ENCODE measurements at places on chromosomes 2 and 18. TPM values are rescaled to one million over a fixed set of nuclear protein-coding genes. Genes with fewer than 3 reads are reported as not detected.
A peak's percentile ranks its signal among the peaks of the same experiment; 100 is the strongest.

GRCh38 chr2:59744436-59744835 is 809.0 kb downstream of the BCL11A start:
- no peaks in the 10 kb centered on the region for H3K4me1 ChIP-seq
- no peaks in the 10 kb centered on the region for H3K36me3 ChIP-seq
- no peak overlapping the region for H3K4me3 ChIP-seq
- no peaks in the 10 kb centered on the region for H3K27me3 ChIP-seq
- no peak overlapping the region for H3K27ac ChIP-seq
- DNase-seq: no peak

Gene NOL4
- 18.5 TPM for total RNA-seq

Gene KCNK3
- not detected for total RNA-seq

Gene UGT1A10
- 0.11 TPM for total RNA-seq

DNA sequence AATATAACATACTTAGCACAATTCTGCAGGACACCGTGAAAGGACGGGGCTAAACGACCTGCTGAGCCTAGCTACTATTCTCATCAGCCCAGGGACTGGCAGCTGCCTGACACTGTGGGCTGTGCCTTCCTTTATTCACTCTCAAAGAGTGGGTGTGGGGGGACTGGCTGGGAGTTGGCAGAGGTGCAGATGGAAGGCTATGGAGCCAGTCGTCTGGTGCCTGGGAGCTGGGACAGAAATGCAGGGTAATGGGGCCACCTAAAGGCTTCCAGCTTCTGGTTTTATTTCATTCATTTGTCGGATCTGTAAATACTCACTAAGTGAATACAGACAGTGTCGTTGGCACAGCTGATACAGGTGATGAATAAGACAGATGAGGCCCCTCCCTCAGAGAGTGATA is 56.0 kb upstream of the NFU1 start:
- no peaks in the 10 kb centered on the region for H3K27me3 ChIP-seq
- no peaks in the 10 kb centered on the region for H3K36me3 ChIP-seq

- no peaks in the 10 kb centered on the region for H3K36me3 ChIP-seq
- H3K4me1 ChIP-seq: no peaks in the 10 kb centered on the region
- DNase-seq: no peak
- H3K4me3 ChIP-seq: no peak overlapping the region
- no peaks in the 10 kb centered on the region for H3K27me3 ChIP-seq
Measured at GRCh38 chr2:216366777-216367471, 5.4 kb downstream of the MARCHF4 start.

Gene CD8B2
- total RNA-seq: not detected

Gene SPATA3
- not detected for total RNA-seq

Gene C1QL2
- total RNA-seq: not detected

DNA sequence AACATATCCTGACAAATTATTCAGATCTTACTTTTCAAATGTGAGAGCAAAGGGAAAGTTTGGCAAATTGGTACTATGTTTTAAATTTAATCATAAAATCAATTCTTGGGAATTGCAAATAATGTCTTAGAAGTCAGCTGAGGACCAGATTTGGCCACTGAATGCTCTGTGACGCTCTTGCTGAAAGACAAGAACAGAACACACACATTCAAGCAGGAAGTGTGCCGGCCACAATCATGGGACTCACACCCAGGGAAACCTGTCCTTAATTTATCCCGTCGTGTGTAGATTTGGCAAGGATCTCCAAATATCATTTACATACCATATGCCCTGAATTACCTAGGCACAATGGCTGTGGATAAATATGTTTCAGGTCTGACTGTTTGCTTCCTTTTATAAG is 253.1 kb downstream of the TCF4 start:
- H3K36me3 ChIP-seq: 0 out of 2 replicates have a peak, but pooled peaks cover 3% of the 10 kb centered on the region
- H3K4me1 ChIP-seq: peaks cover 14% of the 10 kb centered on the region
- H3K27ac ChIP-seq: no peak overlapping the region
- no peak overlapping the region for H3K4me3 ChIP-seq
- H3K27me3 ChIP-seq: no peaks in the 10 kb centered on the region

DNA sequence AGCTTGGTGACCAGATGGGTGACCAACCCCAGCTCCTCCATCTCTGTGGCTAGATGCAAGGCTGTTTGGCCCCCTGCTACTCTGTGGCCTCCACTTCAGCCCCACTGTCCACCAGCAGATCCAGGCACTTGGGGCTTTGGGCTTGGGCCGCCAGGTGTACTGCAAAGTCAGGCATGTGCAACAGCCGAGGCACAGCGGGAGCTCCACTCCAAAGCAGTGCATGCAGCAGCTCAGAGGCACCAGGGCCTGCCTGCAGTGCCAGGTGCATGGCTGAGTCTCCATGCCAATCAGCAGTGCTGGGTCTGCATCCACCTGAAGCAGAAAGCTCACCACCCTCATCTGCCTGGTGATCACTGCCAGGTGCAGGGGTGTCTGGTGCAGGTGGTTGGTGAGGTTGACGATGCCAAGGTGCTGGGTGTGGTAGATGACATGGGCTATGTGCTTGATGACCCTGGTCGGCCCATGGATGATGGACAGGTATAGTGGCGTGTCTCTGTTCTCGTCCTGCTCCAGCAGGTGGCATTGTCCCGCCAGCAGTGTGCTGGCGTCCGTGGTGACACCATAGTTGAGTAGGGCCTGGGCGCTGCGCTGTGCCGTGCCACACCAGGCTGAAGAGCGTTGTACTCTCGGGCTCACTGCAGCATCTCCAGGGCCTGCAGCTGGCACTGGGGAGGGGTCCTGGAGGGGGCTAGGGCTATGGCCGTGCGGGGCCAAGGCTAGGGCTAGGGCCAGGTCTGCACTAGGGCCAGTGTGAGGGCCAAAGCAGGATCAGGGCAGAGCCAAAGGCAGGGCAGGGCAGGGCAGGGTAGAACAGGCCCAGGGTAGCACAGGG is 1.0 kb upstream of the ANKRD62 start:
- no peaks in the 10 kb centered on the region for H3K4me1 ChIP-seq
- no peak overlapping the region for H3K27ac ChIP-seq
- no peaks in the 10 kb centered on the region for H3K36me3 ChIP-seq
- H3K27me3 ChIP-seq: no peaks in the 10 kb centered on the region
- DNase-seq: peak; percentile 68
- no peak overlapping the region for H3K4me3 ChIP-seq

Gene TCF7L1
- not detected for total RNA-seq

Gene SLC11A1
- 1.9 TPM for total RNA-seq

Measured in Karpas-422 (cell line).